Midbrain (tissue), 1 donor: ENCODE measurements at places on chromosomes 1 and 21.

DNA sequence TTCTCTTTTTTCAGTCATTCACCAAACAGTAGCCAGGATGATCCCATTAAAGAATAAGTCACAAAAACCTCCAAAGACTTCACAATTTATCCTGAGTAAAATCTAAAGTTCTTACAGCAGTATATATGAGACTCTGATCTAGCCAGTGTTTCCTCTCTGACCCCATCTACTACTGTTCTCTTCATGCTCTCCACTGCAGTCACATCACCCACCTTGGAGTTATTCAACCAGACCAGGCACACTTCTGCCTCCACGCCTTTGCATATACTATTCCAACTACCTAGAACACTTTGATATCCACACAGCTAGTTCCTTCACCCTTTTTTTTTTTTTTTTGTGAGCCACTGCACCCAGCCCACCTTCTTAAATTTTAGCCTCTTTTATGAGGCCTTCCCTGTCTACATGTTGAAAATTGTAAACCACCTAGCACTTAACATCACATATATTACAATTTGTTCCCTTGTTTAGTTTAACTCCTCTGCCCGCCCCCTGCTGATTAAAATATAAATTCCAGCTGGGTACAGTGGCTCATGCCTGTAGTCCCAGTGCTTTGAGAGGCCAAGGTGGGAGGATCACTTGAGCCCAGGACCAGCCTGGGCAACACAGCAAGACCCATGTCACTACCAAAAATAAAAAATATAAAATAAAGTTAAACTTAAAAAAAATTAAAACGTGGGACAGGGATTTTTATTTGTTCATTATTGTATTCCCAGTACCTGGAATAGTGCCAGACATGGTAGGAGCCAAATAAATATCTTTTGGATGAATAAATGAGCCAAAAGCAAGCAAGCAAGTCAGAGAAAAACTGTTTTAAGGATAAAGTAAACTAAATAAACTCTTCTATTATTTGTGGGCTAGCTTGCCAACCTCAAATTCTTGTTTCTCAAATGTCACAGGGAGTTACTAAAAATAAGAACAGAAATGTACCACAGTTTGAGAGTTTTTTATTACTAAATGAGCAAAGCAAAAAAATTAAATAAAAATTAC lies 35.2 kb upstream of the MUTYH start:
- no peak for DNase-seq

- DNase-seq = no peak
Observed at GRCh38 chr1:61583703-61584102, 141.2 kb downstream of the TM2D1 start.

DNA sequence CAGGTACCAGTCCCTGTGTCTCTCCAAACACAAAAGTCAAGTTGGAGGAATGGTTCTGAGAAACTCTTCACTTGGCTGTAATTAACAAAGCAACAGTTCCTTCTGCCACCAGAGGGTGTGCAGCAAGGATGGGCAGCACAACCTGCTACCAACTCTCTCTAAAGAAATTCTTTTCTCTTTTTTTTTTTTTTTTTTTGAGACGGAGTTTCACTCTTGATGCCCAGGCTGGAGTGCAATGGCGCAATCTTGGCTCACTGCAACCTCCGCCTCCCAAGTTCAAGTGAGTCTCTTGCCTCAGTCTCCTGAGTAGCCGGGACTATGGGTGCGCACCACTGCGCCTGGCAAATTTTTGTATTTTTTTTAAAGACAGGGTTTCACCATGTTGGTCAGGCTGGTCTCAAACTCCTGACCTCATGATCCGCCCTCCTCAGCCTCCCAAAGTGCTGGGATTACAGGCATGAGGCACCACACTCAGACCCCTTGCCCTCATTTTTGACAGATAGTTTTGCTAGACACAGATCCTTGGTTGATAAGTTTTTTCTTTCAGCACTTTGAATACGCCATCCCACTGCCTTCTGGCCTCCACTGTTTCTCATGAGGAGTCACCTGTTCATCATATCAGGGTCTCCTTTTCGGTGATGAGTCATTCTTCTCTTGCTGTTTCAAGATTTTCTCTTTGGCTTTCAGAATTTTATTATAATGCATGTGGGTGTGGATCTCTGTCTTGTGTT lies 12.1 kb upstream of the DEGS1 start:
- no peak for DNase-seq

- no peak for DNase-seq
Observed at GRCh38 chr1:180937624-180938225, 25.0 kb downstream of the KIAA1614 start.

- no peak for DNase-seq
Observed at GRCh38 chr1:36708587-36708986, 225.9 kb upstream of the CSF3R start.

- DNase-seq = peak; percentile 24
Observed at GRCh38 chr1:43858324-43858723, 75.3 kb upstream of the ARTN start.

GRCh38 chr1:204104331-204105130 lies 31.6 kb downstream of the SOX13 start:
- DNase-seq = no peak

DNA sequence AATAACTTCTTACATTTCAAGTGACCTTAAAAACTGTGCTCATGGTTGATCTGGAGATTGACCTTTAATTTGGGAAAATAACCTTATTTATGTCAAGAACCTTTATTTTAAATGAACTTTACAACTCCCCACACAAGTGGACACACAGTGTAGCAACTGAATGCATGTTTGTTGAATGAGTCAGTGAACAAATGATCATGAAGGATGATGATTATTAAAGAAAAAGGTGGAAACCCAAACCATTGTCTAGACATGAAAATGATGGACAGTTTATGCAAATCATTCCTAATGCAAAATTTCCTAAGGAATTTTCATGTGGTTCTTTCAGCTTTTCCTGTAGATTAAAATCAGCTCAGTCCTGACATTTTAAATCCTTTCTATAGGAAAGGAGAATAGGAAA lies 439.8 kb upstream of the RUNX1 start:
- no peak for DNase-seq

DNA sequence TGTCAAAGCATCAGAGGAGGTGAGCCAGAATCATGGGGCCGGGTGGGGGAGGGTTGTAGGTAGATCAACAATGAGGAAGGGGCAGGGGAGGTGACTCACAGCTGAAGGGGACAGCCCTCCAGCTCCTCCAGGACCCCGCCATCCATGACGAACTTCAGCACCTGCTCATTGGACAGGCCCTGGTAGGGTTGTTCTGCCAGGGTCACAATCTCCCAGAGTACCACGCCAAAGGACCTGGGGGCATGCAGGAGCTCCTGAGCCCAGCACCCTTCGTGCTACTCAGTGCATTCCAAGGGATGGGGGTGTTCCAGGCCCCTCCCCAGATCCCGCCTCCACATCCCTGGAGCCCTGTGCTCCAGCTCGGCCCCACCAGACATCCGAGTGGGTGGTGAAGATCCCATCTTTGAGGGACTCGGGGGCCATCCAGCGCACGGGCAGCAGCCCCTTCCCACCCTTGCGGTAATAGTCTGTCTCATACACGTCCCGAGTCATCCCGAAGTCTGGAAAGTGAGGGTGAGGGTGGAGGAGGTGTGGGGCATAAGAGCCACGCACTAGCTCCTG lies 17.5 kb downstream of the INSRR start:
- DNase-seq = no peak

- no peak for DNase-seq
Observed at GRCh38 chr1:109167001-109167506, 46.7 kb upstream of the SARS1 start.

GRCh38 chr1:182198006-182198605 lies 136.6 kb upstream of the ZNF648 start:
- DNase-seq = no peak

GRCh38 chr1:46547481-46548383 lies 3.7 kb downstream of the KNCN start:
- DNase-seq = peak; percentile 20

DNA sequence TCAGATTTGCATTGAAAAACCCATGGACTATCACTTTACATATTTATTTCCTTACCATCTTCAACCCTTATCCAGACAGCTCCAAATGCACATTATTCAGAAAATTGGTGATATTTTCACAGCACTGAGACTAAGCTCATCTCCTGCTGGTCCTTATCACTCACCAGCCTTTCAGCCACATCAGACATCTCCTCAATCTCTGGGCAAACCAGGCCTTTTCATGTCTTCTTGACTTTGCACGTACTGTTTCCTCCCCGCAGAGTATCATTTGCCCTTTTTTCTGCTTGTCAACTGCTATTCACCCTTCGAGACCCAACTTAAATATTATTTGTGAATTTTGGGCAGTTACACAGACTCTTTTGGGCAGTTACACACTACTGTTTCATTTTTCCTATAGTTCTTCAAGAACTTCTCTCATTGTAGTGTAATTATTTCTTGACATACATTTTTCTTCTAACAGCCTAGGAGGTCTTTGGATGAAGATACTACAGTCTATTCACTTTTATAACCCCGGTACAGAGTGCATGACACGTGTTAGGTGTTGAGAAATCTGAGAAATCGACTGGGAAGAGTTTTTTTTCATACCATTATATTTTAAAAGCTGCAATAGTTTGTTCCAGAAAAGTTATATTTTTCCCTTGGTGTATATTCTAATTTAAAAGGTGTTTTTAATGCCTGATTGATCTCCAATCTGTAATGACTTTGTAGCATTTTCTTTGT lies 98.0 kb downstream of the FGGY start:
- no peak for DNase-seq

DNA sequence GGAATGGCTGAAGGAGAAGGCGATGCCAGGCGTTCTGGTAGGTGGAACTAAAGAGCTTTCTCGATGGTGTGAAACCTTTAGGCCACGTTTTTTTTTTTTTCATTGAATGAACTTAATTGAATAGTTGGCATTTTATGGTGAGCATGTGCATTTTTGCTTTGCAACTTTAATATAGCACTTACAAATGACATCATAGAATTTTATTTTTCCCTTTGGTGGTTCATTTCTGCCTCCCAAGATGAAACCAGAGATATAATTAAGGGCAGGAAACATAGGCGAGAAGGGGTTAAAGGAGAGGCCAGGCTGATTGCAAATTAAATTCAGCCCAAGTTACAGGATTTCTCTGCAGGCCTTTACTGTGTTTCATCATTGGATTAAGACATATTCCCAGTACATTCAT lies 85.5 kb upstream of the L1TD1 start:
- DNase-seq = no peak

- no peak for DNase-seq
Observed at GRCh38 chr1:157852476-157852875, 10.9 kb upstream of the CD5L start.

GRCh38 chr1:2014741-2015735 lies 4.1 kb upstream of the GABRD start:
- DNase-seq = no peak

GRCh38 chr1:117122330-117123025 lies 929 bp upstream of the TRIM45 start:
- DNase-seq = no peak

DNA sequence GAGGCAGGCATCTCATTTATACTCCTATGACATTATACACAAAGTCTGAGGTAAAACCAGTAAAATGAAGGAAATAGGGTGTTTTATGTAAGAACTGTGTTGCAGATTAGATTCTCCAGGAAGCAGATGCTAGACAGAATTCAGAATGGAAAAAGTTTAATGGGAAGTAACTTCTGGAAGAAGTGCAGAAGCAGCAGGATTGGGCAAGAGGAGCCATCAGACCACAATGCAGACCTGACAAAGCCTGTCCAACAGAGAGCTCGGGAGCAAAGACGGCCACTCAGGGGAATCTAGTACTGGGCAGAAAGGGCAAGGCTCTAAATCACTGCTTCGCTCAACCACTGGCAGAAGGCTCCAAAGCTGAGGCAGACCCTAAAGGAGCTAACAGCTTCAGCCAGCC lies 33.7 kb downstream of the FBXO42 start:
- no peak for DNase-seq

DNA sequence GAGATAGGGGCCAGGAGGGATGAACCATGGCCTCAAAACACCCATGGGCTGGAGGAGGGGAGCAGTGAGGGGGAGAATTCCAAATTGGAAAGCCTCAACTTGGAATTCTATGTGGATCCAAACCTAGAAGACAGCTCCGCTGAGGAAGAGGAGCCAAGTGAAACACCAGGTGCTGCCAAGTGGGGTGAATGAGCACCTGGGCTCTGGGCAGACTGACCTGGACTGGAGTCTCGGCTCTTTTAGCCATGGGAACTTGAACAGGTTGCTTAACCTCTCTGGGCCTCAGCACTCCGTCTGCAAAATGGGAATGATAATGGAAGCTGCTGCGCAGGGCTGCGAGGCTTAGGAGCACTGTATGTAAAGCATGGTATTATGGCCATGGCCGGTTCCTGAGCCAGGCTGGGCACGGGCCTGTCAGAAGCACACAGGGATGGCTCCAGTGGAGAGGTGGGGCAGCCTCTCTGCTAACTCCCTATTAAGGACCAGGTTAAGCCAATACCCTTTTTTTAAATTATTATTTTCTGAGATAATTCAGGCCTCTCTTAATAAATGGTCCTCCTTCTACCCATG lies 81.5 kb downstream of the SYT2 start:
- DNase-seq = no peak

- DNase-seq = no peak
Observed at GRCh38 chr1:14519976-14520375, 78.5 kb upstream of the KAZN start.

- DNase-seq = no peak
Observed at GRCh38 chr1:171883849-171884248, 42.6 kb downstream of the DNM3 start.

GRCh38 chr1:25669781-25670567 lies 53.4 kb downstream of the MAN1C1 start:
- no peak for DNase-seq
